Fibroblast of skin of right quadriceps (primary cell): ENCODE measurements at places on chromosomes 7 and 10.

- peak; percentile 27 for DNase-seq
Measured at GRCh38 chr10:111076191-111076681, 593 bp upstream of the ADRA2A start.

- DNase-seq, result peak; percentile 8
Measured at GRCh38 chr7:11727864-11728263, 104.1 kb downstream of the THSD7A start.

GRCh38 chr10:69089638-69090599 lies 2.0 kb downstream of the SRGN start:
- no peak for DNase-seq

GRCh38 chr10:75939541-75939940 lies 508.1 kb downstream of the LRMDA start:
- no peak for DNase-seq

DNA sequence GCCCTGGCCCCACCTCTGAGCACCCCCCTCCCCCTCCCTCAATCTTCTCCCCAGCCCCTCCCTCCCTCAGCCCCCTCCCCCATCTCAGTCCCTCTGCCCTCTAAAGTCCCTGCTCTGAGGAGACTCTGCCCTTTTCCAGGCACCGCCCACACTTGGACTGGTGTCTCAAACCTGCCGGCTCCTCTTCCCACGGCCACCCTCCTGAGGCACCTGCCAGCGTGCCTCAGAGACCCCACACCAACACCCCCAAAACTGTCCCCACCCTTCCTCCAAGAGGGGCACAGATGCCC lies 34.6 kb upstream of the HSPB1 start:
- DNase-seq, result no peak

- peak; percentile 81 for DNase-seq
Measured at GRCh38 chr10:77301305-77301730, 336.3 kb downstream of the KCNMA1 start.

DNA sequence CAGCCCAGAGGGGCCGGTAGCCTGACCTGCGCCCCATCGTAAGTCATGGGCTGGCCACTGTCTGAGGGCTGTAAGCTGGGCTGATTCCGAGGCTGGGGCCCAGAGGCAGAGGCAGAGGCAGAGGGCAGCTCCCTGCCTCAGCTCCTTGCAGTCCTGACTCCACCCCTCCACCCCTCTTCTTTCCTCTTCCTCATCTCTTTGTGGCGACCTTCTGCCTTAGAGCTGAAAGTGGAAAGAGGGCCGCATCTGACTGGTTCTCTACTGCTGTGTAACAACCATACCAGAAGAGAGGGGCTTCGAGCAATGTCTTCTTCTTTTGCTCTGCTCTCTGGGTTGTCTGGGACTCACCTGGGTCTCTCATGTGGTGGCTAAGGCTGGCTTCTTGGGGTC lies 179.1 kb downstream of the RPS24 start:
- DNase-seq, result no peak

- DNase-seq, result no peak
Measured at GRCh38 chr7:35468606-35469005, 214.7 kb upstream of the TBX20 start.

- no peak for DNase-seq
Measured at GRCh38 chr7:372932-373791, 83.2 kb downstream of the FOXL3 start.

DNA sequence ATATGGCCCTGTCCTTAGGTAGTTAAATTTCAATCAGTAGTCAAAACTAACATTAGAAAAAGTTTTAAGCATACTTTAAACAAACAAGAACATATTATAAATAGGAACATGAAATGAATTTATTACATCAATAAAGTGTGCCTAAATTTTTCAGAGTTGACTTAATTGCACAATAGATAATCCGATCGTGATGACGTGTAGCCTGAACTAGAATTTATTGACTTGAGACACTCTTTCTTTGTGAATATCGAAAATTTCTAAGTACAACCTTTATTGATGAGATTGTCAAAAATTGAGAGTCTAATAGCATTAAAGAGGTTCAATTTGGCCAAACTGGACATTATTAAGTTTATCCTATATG lies 56.0 kb downstream of the CALD1 start:
- DNase-seq, result no peak

- DNase-seq, result no peak
Measured at GRCh38 chr10:5553400-5554170, 28.8 kb downstream of the CALML3 start.

DNA sequence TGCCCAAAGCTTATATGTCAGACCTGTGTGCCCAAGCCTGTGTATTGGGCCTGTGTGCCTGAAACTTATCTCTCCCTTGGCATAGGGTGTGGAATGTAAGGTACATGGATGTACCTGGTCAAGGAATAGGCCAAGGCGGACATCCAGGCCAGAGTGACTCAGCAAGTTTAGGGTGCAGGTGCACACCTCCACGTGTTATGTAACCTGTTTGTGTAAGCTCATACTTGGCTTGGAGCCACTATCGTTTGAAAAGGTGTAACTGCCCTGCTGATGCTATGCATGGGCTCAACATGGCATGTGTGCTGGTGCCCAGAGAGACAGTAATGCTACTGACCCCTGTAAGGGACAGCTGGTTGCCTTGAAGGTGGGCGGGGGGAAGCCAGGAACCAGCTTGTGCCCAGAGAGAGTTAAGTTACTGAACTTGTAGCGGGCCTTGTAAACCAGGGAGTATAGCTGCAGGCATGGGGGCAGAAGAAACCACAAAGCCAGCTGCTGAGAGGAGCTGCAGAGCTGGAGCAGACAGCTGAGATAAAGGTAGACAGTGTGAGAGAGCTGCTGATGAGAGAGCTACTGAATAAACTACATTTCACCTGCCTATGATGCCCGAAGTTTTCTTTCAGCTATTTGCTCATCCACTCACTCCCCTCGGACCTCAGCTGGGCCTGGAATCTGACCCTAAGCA lies 656.4 kb upstream of the ZWINT start:
- no peak for DNase-seq

DNA sequence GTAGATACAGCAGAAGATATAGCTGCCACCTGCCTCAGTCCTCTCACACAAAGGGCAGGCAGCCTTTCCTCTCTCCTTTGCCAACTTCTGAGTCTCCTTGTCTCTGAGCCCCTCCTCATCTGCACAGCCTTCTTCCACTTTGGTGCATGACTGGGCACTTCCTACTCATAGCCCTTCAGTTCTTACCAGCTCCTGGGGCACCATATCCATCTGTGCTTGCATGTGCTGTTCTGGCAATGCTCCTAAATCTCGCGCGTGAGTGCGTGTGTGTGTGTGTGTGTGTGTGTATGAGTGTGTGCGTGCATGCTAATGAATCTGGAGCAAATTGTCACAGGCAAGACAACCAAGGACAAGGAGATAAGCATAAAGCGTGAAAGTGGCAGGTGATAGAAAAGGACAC lies 1271.6 kb upstream of the SORCS1 start:
- no peak for DNase-seq

DNA sequence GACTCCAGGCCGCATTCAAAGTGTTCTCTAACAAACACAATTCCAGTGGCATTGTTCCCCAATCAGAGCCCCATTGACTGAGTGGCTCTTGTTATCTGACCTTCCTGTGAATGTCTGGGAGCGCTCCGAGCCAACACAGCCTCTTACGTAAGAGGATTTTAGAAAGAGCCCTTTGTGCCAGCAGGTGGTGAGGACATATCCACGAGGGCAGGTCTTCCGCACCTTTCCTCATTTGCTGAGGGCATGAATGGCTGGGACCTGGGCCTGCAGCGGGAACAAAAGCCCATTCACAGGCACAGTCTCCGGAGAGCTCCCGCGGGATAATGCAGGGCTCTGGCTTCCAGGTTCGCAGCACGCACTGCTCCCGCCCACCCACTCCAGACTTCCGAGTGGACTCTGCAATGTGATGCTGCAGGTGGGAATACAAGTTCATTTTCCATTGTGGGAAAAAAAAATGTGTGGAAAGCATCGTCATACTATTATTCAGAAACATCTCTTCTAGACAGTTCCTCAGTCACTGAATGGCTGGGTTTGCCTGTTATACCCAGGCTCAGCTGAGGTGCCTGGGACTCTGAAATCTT lies 295.0 kb upstream of the IGFBP3 start:
- DNase-seq, result no peak

DNA sequence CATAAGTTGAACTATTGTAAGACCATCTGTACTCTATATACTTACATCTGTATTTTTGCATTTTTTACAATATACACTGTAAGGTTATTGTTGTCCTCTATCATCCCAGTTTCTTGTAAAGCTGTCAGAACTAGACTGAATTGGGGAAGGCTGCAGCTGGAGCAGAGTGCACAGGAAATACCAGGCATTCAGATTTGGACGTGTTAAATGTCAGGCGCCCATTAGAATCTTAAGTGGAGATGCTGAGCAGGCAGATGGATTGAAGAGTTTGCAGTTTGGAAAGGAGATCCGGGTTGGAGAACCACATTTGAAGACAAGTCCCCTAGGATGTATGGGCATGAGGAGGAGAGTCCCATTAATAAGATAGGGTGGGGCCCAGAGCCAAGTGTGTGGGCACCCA lies 40.4 kb downstream of the MTURN start:
- peak; percentile 26 for DNase-seq

- no peak for DNase-seq
Measured at GRCh38 chr10:125120053-125120710, 40.2 kb downstream of the CTBP2 start.

- no peak for DNase-seq
Measured at GRCh38 chr10:114239117-114239993, at the start of gene VWA2. VWA2 (plus strand) TSS chr10:114239254; CDS start chr10:114248714, 9,460 bp downstream.

DNA sequence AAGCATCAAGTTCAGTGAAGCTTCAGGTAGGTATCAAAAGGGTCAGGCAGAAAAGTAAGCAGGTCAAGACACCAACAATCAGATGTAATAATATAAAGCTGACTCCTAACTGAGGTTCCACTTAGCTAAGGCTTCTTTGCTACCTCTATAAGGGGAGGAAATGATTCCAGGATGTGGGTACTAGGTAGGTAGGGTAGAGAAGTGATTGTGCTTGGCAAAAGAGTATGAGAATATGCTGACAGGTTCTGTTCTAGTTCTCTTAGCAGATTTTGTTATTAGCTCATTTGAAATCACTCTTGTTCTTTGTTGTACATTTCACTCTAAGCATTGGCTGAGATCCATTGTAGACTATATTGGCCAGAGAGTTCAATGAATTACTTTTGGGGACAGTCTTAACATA lies 40.7 kb upstream of the CBLL1 start:
- DNase-seq, result no peak

GRCh38 chr10:43093423-43094076 lies 16.7 kb downstream of the RET start:
- no peak for DNase-seq

GRCh38 chr10:14327527-14327926 lies 3.2 kb downstream of the FRMD4A start:
- no peak for DNase-seq

DNA sequence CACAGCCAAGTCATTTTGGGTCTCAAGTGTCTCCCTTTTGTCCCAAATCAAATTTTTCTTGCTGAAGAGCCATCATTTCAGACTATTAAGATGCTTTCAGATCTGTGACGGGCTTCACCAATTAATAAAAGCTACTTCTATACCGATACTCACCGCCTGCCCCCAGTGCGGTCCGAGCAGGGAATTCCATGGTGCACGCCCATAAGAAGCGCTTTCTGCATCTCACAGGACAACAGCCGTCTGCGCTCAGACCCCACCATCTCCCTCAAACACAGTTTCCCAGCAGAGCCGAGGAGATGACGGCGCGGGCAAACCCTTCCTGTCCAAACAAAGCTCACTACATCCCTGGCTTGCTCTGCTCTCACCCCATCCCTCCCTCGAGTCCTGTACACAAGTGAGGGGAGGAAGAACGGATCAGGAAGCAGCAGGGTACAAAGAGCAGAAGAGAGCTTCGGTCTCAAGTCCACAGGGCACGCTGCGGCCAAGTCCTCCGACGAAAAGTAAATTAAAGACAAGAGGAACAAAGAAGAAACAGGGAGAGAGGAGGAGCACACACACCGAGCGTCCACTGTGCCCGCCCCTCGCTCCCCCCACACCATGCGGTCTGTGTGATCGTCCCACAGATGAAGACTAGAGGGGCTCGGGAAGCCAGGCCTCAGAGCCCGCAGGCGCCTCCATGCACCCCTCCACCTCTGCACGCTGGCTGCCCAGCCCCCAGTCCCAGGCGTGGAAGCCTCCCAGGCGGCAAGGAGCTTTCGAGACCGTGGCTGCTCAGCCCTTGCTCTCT lies 121.9 kb downstream of the MAD1L1 start:
- peak; percentile 44 for DNase-seq

- DNase-seq, result peak; percentile 15
Measured at GRCh38 chr10:125521721-125522680, 161.0 kb downstream of the TEX36 start.
